ENCODE measurements at places on chromosomes 7 and 10.

- DNase-seq: no peak
Observed at GRCh38 chr7:44515590-44516268, 25.3 kb upstream of the NUDCD3 start.

DNA sequence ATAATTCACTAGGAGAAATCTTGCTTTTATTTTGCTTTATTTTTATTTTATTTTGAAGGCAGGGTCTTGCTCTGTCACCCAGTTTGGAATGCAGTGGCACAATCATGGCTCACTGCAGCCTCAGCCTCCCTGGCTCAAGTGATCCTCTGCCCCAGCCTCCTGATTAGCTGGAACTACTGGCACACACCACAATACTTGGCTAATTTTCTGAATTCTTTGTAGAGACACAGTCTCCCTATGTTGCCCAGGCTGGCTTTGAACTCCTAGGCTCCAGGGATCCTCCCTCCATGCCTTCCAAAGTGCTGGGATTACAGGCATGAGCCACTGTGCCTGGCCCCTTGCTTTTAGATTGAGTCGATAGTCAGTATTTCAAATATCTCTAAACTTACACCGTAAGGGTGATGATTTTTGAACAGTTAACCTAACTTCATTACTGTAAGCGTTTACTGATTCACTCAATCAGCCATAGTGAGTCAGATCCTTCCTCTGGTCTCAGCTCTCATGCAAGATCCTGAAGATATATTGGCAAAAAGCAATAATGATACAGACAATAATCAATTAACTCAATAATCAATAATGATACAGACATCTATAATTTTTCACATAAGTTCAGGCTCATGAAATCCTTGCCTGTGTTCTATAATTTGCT, 239.5 kb downstream of the KIAA1217 start:
- DNase-seq: no peak

DNA sequence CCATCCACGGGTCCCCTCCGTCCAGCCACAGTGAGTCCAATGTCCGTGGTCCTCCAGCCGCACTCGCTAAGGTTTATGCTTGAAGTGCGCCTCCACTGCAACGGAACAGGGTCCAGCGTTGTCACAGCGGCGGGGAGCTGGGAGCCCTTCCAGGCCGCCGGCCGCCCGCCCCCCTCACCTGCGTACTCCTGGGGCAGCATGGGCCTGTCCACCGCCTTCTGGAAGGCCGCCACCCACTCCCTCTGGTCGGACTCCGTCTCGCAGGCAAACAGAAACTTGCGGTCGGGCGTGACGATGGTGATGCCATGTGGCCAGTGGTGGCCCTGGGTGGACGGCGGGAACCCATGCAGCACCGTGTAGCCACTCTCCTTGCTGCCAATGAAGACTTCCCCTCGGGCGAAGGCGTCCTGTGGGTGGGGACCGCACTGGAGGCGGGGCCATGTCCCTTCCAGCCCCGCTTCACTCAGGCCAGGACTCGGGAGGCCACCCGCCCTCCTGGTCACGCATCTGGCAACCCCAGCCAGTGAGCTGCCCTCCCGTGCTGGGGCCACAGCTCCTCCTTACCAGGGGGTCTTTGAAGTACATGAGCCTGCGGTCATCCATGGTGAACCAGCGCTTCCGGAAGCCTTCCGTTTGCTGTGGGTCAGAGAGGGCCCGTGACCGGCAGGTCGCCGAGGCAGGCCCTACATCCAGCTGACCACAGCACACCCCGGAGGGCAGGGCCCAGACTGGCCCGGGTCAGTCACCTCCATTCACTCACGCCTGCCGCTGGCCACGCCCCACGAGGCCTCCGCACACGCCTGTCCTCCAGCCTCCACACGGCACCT, 22.7 kb downstream of the GET4 start:
- peak; percentile 14 for DNase-seq

GRCh38 chr7:28301148-28301641, 111.1 kb upstream of the CREB5 start:
- no peak for DNase-seq

GRCh38 chr10:116740971-116741370, 1.4 kb downstream of the HSPA12A start:
- DNase-seq: no peak

DNA sequence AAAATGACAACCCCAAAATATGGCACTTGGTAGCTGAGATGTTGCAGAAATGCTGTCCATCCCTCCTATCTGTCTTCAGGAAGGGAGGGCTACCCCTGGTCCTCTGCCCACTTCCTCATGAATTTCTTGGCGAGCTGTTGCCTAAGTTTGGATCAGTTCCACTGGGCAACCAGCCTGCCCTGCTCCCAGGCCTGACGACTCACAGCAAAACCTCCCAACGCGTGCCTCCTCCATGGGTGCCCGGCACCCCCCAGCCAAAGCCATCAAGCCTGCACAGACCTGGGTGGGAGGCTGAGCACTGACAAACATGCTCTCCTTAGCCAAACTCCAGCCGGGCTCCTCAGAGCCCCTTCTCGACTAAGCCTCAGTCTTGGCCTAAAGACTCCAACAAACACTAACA, 8.9 kb downstream of the VSTM4 start:
- no peak for DNase-seq

DNA sequence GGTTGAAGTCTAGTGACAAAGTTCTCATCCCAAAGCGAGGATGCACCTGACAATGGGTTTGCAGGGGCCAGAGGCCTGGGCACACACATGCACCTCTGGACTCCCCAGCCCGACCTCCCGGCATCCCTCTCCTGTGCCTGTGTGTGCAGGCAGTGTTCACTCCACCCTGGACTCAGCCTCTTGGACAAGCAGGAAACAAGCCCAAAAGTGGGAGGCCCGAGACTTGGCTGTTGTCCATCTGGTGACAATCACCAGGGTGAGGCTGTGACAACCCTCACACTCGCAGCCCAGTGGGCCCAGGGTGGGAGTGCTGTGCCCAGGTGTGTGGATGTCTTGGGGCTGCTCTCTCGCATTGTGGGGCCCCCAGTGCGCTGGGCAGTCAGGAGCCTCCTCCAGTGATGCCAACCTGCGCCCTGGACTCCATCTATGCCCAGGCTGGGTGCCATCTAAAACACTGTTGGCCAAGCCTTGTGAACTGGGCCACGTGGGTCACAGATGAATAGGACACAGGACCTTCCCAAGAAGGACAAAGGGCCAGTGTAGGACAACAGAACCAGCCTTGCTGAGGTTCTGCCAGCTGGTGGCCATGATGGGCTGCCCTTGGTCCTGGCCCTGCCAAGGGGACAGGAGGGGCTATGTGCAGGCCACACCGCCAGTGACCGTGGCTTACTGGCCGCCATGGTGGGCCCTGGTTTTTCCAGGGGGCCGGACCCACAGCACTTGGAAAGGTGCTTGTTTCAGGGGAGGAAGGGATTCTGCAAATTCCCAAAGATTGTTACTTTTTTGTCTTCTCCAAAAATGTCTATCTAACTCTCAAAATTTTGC, 144.3 kb downstream of the TCERG1L start:
- DNase-seq: no peak

DNA sequence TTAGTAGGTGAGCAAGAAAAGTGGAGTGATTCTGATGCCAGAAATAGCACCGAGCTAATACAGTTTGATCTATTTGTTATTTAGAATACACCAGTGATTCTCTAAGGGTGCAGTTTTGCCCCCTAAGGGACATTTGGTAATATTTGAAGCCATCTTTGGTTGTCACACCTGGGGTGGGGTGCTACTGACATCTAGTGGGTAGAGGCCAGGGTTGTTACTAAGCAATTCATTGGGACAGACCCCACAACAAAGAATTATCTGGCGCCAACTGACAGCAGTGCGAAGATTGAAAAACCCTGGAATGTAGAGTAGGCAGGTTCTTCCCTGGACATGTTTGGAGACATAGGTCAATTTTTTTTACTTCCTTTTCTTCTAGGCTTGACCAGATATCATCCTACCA, 14.6 kb downstream of the PALS2 start:
- DNase-seq: peak; percentile 77

DNA sequence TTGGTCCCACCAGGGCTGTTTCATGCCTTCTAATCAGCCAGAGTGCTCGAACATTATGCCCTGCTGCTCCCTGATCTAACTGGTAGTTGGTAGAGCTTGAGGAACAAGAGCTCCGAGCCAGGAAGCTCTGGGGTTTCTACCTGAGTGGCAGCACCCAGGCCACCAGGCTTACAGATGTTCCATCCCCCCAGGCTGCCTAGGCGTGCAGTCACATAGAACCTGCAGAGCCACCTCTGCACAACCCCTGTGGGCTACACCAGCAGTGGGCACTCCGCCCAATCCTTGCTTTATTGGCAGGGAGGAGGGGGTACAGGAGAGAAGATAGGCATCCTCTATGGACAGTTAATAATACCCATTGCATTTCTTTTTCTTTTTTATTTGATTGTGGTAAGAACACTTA, 21.8 kb downstream of the MAP3K8 start:
- DNase-seq: peak; percentile 55

GRCh38 chr10:111323389-111323966, 246.6 kb downstream of the ADRA2A start:
- no peak for DNase-seq

DNA sequence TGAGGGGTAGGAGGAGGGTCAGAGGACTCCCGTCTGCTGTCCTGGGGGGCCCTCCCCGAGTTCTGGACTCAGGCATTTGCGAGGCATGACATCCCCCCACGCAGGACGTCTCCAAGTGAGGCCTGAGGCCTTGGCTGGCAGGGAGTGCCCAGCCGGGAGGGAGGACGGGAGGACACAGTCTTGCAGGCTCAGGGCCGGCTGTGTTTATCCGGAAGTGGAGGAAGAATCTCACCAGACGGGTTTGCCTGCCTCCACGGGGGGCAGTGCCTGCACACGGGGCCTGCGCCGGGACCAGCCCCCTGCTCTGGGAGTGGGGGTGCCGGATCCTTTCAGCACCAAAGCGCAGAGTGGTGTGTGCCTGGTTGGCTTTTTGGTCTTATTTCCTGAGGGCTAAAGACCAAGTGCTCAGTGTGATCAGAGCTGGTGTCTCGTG, 10.9 kb downstream of the PWWP2B start:
- no peak for DNase-seq

- no peak for DNase-seq
Observed at GRCh38 chr10:125103466-125103865, 56.9 kb downstream of the CTBP2 start.

DNA sequence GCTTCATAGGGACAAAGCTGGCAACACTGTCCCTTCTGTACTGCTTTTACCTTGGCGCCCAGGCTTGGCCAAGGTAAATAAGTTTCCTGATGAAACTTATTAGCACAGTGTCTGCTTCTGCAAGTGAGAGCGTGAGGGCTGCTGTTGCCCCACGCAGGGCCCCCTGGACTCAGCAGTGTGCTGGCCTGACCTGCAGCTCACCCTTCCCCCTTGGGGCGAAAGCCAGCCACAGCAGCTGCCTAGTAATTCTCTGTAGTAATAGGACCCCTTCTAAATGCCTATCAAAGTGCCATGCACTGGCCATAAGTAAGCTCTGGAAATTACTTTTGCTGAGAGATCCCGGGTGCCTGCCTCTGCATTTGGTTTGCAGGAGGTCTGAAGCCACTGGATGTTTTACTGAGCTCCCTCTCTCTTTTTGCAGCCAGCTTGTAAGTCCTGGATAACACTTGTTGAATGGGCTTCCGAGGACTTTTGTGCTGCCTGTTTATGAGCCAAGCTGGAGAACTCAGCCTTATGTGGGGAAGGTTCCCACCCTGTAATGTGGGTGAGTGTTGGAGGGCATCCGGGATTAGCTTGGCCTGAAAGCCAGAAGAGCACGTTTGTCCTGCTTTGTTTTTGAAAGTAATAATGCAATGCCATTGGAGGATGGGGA, 293.9 kb downstream of the C7orf25 start:
- no peak for DNase-seq

GRCh38 chr10:112948196-112948595, 1.9 kb upstream of the TCF7L2 start:
- no peak for DNase-seq

DNA sequence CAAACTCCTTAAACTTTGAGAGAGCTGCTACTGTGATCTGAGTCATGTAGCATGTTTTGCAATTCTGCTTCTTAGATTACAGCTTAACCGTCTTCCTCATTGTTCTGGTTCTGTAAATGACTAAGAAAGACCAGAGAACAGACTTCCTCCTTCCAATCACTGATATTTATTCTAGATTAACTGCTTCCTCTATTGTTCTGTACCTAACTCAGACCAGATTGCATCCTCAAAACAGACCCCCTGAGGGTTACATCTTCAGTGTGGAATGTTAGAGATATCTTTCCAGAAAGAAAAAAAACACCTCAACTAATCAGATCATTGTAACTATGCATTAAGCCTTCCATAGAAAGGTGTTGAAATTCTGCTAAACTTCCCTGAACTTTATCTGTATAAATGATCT, 5.7 kb upstream of the PIP start:
- DNase-seq: no peak

DNA sequence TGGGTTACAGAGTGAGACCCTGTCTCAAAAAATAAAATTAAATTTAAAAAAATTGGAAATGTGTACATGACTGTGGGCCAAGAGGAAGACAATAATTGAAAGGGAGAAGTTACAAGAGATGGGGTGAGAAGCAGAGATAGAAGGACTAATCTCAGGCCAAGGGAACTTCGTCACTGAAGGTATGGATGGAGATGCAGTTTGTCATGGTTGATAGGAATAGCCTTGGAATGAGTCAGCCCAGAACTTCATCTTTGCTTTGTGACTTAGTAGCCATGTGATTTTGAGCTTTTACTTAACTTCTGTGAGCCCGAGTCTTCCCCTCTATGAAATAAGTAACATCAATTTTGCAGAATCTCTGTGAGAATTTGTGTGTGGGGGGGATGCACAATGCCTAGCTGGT, 6.5 kb upstream of the PODXL start:
- no peak for DNase-seq

GRCh38 chr7:43666938-43667337, 62.4 kb downstream of the COA1 start:
- DNase-seq: no peak

DNA sequence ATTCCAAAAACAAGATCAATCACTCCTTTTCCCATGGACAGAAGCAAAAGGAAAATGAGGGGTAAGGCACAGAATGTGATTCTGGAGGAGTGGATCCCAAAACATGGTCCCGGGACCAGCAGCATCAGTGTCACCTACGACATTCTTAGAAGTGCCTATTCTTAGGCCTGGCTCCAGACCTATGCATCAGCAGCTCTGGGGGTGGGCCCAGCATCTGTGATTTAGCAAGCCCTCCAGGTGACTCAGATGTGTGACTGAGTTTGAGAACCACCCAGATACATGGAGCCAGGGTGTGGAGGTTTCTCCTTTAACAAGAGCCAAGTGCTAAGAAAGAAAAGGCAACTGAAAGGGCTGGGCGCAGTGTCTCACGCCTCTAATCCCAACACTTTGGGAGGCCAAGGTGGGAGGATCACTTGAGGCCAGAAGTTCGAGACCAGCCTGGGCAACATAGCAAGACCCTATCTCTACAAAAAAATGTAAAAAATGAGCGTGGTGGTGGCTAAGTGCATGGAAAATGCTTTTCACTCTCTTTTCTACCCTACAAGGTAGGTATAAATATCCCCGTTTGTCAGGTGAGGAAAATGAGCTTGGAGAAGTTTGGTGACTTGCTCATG, 17.1 kb upstream of the ARPC1A start:
- no peak for DNase-seq

DNA sequence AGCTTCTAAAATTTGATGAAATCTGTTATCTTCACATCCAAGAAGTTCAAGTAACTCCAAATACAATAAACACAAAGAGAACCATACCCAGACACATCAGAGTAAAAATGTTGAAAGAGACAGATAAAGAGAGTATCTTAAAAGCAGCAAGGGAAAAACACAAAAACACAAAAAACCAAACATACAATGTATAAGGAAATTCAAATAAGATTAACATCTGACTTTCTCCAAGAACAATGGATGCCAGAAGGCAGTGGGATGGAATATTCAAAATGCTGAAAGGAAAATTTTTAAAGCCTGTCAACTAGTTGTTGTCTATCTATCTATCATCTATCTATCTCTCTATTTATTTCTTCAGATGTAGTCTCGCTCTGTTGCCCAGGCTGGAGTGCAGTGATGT, 72.4 kb upstream of the MKLN1 start:
- no peak for DNase-seq
